ENCODE measurements at places on chromosomes 11 and 22.

GRCh38 chr22:34804604-34805003 is 261.4 kb upstream of the ISX start:
- no peak for DNase-seq

DNA sequence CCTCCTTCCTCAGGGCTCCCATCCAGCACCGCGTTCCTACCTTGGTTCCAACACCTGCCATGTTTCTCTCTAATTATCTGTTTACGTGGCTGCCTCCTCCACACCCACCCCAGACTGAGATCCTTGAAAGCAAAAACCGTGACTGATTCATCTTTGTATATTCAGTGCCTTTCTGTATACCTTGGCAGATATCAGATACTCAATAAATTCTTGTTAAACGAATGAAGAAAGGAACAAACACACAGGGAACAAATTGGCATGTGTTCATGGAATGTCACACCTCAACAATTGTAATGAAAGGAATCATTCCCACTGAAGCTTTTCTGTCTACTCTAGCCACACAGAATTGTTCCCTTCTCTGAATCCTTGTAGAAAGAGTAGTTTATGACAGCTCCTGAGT is 20.4 kb upstream of the LRRC55 start:
- DNase-seq = no peak

DNA sequence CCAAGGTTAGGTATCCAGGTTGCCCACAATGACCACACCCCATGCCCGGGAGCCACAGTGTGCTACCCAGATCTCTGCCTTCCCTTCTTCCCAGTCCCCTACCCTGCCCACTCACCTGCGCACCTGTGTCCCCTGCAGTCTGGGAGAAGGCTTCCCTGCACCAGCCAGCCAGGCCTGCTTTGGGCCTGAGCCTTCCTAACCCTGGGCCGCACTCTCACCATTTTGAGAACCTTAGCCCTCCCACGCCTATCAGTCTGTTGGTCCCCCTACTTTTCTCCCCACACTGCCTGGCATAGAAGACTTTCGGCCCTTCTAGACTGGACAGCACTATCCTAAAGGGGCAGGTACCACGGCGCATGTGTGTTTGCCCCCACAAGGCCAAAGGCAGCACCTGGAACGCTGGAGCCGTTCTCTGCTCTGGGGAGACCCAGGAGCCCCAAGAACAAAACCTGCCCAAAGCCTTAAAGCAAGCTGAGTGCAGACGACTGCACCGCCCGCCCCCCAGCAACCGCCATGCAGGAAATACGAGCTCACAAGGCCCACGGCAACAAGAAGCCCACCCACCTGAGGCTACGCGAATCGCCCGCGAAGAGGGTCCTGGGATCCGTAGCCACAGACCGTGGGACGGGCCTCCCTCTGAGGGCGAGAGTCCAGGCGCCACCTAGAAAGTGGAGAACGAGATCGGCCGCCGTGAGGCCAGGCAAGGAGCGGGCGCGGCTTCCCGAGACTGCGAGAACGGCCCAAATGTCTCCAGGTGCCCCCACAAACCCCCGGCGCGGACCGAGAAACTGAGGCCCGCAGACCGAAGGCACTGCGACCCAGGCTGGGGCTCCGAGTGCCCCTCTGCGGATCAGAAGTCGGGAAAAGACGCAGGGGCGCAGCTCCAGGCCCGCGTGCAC is 546 bp downstream of the GNB1L start:
- no peak for DNase-seq

GRCh38 chr11:61480261-61480993 is 28.1 kb upstream of the LRRC10B start:
- DNase-seq = no peak

DNA sequence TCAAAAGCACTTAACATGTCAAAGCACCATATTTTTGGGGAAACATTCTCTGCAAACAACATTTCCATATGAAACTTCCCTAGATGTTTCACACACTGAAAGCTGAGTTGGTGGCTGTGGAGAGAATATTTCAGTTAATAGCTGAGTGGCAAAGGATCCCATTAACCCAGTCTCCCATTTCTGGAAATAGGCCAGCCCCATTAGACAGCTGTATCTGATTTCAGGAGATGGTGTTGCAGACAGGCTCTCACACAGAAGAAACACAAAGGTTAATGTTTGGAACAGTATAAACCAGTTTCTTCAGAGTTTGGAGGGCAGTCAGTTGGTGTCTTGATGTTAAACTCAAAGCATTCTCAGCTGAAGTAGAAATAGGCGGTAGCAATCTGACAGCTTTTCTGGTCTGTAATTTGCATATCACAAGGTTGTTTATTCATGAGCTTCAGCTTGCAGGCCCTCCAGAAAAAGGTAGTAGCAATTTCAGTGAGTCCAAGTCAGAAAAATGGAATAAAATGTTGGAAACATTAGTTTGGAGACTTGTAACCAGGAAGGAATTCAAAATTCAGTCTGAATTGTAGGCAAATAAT is 15.5 kb upstream of the ZBTB44 start:
- DNase-seq = no peak

DNA sequence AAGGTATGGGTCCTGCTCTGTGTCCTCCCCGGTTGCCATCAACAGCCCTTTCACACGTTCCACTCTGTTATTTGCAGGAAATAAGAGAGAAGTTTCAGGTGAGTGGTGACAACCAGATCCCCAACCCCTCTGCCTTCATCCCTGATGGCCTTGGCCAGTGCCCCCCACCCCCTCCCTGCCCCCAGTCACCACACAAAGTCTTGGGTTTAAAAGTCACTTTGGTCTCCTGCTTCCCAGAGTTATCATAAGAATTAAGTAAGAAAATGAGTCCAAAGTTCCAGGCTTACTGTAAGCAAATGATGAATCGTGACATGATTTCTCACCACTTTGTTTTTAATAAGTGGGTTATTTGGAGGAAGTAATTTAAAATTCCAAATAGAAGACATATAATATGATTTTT is 9.2 kb upstream of the OAF start:
- DNase-seq = no peak

DNA sequence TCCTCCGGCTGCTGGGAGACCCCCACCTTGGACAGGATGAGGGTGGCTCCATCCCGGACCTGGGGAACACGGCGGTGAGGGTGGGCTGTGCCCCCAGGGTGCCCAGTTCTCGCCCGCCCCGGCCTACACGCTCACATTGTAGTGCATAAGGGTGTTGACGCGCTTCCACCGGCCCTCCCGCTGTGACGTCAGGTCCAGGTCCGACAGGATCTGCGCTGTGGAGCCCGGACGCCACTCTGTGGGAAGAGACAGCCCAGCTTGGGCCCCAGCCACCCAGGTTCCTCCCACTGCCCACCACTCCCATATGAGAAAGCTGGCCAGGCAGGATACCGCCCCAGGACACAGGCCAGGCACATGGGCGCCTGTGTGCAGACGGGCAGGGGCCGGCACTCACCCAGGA is 8.3 kb upstream of the MAPK11 start:
- no peak for DNase-seq

DNA sequence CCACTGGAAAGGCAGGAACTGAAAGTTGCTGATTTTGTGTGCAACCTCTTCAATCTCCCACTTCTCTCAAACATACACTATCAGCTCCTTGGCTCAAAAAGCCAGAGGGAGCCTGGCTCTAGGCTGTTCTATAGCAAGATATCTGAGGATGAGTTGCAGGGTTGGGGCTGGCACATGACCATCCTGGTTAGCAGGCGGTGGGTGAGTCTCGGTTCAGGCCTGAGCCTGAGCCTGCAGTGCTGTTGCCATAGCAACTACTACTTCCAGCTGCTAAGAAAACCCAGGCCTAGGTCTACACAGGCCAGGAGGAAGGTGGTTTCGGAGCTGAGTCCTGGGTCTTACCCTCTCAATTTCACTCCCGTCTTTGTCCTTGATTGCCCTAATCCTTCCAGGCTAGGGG is 39.0 kb downstream of the CWC15 start:
- no peak for DNase-seq

- DNase-seq = peak; percentile 44
These were observed 5.6 kb downstream of the DDB2 start for GRCh38 chr11:47220401-47220821.

GRCh38 chr22:19679522-19680101 is 34.7 kb upstream of the SEPTIN5 start:
- no peak for DNase-seq

GRCh38 chr22:39343259-39344045 is 6.3 kb upstream of the SYNGR1 start:
- no peak for DNase-seq

DNA sequence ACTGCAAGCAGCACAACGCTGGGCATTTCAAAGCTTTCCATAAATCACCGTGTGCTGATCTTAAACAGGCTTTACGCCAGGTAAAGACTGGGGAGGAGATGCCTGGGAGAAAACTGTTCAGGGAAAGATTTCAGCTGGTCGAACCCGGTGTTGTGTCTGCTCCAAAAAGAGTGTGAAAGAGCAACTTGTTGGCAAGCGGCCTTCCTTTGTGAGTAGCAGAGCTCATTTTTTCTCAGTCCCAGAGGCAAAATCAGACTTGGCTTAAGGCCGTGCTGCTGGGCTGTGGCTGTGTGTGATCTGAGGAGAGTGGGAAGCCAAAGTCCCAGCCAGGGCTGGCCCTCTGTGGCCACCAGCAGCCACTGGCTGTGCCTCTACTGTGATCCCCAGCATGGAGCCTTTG is 75.7 kb upstream of the E2F8 start:
- DNase-seq = peak; percentile 19

DNA sequence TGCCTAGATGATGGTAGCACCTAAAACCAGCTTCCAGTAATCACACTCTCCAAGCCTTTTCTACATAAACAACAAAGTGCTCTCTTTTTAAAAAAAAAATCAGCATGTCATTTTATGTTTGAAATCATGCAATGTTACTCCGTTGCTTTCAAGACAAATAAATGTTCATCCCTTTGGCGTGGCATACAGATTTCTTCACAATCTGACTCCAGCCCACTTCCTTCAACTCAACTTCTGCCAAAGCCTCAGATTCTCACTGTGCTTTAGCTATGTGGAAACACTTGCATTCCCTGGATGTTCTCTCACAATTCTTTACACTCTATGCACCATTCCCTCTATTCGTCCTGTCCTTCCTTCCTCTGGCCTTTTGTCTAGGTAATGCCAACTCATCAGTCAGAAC is 206.3 kb upstream of the BLID start:
- DNase-seq = peak; percentile 60

DNA sequence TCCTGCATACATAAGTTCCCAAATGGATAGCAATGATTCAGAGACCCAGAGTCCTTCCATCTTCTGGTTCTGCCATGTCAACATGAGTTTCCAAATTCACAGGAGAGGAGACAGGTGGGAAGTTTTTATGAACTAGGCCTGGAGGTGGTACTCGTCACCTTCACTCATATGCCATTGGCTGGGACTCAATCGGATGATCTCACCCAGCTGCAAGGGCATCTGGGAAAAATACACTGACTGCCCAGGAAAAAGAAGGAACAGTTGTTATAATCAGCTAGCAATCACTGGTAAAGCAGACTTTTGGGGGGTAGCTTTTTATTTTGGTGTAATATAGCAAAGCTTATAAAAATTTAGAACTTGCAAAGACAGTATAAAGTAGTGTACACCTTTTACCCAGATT is 83.9 kb downstream of the OTOG start:
- DNase-seq = no peak

DNA sequence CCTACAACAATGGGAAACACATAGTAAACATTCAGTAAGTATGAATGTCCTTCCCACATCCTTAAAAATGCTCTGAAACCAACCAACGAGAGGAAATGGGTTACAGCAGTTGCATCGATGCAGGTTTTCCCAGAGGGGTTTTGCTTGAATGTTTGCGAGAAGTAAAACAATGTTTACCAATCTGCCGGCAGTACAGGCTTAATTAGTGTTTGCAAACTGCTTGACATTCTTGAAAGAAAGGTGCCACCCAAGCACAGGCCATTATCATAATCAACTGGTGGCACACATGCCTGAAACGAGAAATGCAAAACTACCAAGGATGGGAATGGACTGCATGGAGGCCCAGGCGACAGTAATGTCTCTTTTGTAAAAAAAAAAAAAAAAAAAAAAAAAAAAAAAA is 27.1 kb upstream of the OPCML start:
- no peak for DNase-seq

- DNase-seq = no peak
These were observed 785.6 kb downstream of the BRD1 start for GRCh38 chr22:49042066-49042465.

- DNase-seq = no peak
These were observed 23.3 kb upstream of the FAM181B start for GRCh38 chr11:82756765-82757639.

DNA sequence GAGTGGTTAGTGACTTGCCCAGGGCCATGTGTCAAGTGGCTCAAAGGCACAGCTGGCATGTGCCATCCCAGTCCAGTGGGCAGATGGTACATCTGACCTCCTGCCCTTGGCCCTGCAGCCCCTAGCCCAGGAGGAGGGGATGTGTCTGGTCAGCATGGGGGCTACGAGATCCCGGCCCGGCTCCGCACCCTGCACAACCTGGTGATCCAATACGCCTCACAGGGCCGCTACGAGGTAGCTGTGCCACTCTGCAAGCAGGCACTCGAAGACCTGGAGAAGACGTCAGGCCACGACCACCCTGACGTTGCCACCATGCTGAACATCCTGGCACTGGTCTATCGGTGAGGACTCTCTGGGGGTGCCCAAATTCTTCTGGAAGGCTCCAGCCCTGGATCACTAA is 5.7 kb upstream of the RAB1B start:
- no peak for DNase-seq

DNA sequence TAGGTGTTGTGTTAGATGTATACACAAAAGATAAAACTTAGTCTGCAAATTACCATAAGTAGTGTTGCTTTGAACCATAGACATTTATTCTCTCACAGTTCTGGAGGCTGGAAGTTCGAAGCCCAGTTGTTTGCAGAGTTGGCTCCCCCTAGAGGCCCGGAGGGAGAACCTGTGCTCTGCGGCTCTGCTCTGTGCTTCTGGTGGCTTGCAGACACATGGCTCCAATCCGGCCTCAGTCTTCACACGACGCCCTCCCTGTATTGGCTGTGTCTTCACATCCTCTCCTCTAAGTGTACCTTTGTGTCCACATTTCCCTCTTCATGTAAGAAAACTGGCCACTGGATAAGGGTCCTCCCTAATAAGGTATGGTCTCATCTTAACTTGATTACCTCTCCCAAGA is 128.4 kb downstream of the OPCML start:
- DNase-seq = no peak

DNA sequence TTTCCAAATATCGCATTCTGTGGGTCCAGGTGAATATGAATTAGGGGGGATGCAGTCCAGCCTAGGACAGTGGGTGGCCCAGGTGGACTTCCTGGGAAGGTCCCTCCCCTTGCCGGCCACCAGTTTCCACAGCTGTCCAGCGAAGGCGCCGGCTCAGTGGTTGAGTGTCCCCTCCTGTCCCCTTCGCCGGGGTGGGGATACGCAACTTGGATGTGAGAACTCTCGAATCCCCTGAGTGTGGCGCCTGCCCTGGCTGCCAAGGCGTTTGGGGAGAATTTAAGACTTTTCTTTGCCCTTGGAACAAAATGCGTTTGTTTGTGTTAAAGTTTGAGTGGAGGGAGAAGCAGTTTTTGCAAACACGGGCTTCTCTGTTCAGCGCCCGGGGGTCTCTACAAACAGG is 123.7 kb downstream of the KCNQ1OT1 start:
- DNase-seq = no peak
